ENCODE measurements at places on chromosomes 3 and 15. TPM values are rescaled to one million over a fixed set of nuclear protein-coding genes. Genes with fewer than 3 reads are reported as not detected.

GOLGA8M gene
- 2.9 TPM for total RNA-seq

SLC15A2 gene
- total RNA-seq = 5.5 TPM

GHSR gene
- not detected for total RNA-seq

- H3K4me3 ChIP-seq = no peak overlapping the region
- H3K4me1 ChIP-seq = no peaks in the 10 kb centered on the region
These were observed 629.2 kb upstream of the NAALADL2 start for GRCh38 chr3:174229916-174230315.

- H3K27me3 ChIP-seq = no peaks in the 10 kb centered on the region
- H3K36me3 ChIP-seq = peaks cover 100% of the 10 kb centered on the region
- H3K4me1 ChIP-seq = no peaks in the 10 kb centered on the region
These were observed 12.0 kb upstream of the HMCES start for GRCh38 chr3:129266651-129267050.

GLDN gene
- total RNA-seq = not detected

GRCh38 chr15:40046721-40047414, 7.9 kb upstream of the SRP14 start:
- no peak overlapping the region for H3K4me3 ChIP-seq
- peak overlapping the region; percentile 55 for H3K27ac ChIP-seq
- DNase-seq = no peak
- no peaks in the 10 kb centered on the region for H3K27me3 ChIP-seq
- peaks cover 43% of the 10 kb centered on the region for H3K4me1 ChIP-seq

DNA sequence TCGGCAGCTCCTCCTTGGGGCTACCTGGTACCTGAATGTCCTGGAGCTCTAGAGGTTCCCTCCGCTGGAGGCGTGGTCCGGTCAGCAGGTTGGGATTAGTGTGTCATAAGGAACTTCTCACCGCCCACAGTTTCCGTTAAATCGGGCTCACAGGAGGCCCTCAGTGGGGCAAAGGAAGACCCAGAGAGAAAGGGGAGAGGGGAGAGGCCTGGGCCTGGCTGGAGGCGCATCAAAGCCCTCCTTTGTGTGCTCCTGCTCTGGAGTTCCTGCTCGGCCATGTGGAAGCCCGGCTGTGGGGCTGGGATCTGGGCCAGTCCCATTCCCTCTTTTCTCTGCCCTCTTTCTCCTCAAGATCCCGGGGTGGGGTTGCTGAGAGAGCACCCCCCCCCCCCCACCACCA, at the start of gene RLBP1:
Gene RLBP1 (minus strand): TSS at position 37 of the 400 bp plus-strand sequence. CDS start 2,604 bp downstream, outside the sequence.
- H3K36me3 ChIP-seq = no peaks in the 10 kb centered on the region
- H3K27ac ChIP-seq = no peak within 1 kb of the TSS
- H3K27me3 ChIP-seq = no peaks in the 10 kb centered on the region
- no peaks in the 10 kb centered on the region for H3K4me1 ChIP-seq
- DNase-seq = no peak

ZPLD1 gene
- total RNA-seq = not detected

FETUB gene
- total RNA-seq = not detected

- no peaks in the 10 kb centered on the region for H3K4me1 ChIP-seq
- H3K36me3 ChIP-seq = no peaks in the 10 kb centered on the region
- H3K4me3 ChIP-seq = no peak overlapping the region
- no peaks in the 10 kb centered on the region for H3K27me3 ChIP-seq
These were observed 2.4 kb upstream of the PPARG start for GRCh38 chr3:12286504-12286903.

PPCDC gene
- total RNA-seq = 31.3 TPM

CFAP100 gene
- total RNA-seq = not detected

DNA sequence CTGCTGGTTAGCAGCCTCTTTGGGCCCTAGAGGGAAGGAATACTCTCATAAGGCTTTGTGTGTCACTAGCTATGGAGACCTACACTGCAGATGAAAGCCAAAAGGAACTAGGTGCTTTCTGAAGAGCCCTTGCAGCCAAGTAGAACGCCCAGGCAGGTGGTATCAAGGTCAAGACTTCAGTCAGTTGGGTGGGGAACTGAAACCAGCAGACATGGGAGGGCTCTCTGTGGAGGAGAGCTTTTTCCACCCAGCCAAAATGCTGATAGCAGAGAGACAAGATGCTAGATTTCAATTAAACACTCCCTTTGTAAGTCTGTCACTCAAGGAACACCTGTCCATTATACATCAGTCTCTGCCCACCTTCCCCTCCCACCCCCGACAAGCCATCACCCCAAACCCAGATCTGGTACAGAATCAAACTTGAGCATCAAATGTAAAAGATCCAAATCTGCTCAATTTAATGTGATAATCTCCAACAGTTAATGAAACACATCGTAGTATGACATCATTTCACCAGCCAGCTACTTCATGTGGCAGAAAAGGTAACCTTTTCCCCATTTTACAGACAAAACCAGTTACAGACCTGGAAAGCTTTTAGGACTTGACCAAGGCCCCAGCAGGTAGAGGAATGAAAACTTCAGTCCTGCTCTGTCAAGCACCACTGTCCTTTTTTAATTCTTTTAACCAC, 14.6 kb downstream of the MRPS25 start:
- no peaks in the 10 kb centered on the region for H3K27me3 ChIP-seq
- H3K4me3 ChIP-seq = no peak overlapping the region
- peak overlapping the region; percentile 13 for H3K27ac ChIP-seq
- H3K4me1 ChIP-seq = peaks cover 10% of the 10 kb centered on the region
- peaks cover 11% of the 10 kb centered on the region for H3K36me3 ChIP-seq

GRCh38 chr3:67375976-67376375, 278.4 kb downstream of the SUCLG2 start:
- H3K4me1 ChIP-seq = no peaks in the 10 kb centered on the region
- peaks cover 34% of the 10 kb centered on the region for H3K36me3 ChIP-seq
- H3K27ac ChIP-seq = no peak overlapping the region
- H3K4me3 ChIP-seq = no peak overlapping the region

DNA sequence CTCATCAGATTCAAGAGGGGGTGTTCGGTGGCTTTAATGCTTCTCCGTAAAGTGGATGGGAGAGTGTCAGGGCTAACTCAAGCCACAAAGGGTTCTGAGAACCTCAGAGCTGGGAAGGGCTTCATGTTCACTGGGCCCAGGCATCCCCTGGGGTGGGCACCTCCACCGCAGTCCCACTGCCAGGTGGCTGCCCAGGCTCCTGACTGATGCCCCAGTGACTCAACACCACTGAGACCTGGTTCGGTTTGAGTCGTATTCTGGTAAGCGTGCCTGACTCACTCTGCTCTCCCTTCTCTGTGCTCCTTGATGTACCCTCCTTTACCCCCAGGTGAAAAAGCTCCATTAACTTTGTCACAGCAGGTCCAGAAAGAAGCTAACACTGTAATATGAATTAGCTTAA, 304.6 kb downstream of the RPLP1 start:
- DNase-seq = no peak
- H3K4me1 ChIP-seq = peaks cover 81% of the 10 kb centered on the region
- H3K4me3 ChIP-seq = no peak overlapping the region
- no peaks in the 10 kb centered on the region for H3K36me3 ChIP-seq
- no peak overlapping the region for H3K27ac ChIP-seq

GRCh38 chr3:100254168-100254777, 6.5 kb upstream of the TBC1D23 start:
- H3K27me3 ChIP-seq = no peaks in the 10 kb centered on the region
- no peaks in the 10 kb centered on the region for H3K36me3 ChIP-seq
- no peak overlapping the region for H3K27ac ChIP-seq
- no peak overlapping the region for H3K4me3 ChIP-seq
- no peak for DNase-seq

GRCh38 chr3:50269977-50270413, 1.0 kb downstream of the SEMA3B start:
- no peak for DNase-seq
- no peak overlapping the region for H3K4me3 ChIP-seq
- no peaks in the 10 kb centered on the region for H3K36me3 ChIP-seq
- H3K27me3 ChIP-seq = peaks cover 10% of the 10 kb centered on the region

SLC12A1 gene
- total RNA-seq = not detected

GOLGA6L4 gene
- 2.1 TPM for total RNA-seq

GABRG3 gene
- total RNA-seq = not detected

DNA sequence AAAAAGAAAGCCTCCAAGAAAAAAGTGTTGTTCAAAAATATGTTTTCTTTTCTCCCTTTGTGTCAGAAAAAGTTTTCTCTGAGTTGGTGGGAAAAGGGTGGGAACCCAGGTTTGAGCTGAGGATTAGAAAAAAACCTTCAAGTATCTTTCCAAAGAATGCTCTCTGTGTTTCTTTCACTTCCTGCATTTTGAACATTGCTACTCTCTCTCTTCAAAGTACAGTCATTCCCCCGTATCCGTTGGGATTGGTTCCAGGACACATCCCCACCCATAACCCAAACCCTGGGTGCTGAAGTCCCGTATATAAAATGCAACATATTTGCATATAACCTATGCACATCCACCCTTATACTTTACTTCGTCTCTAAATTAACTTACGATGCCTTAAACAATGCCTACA, 139.6 kb downstream of the TMCO5A start:
- no peak for DNase-seq
- H3K4me3 ChIP-seq = no peak overlapping the region
- H3K27me3 ChIP-seq = no peaks in the 10 kb centered on the region
- no peaks in the 10 kb centered on the region for H3K36me3 ChIP-seq
- no peak overlapping the region for H3K27ac ChIP-seq

WDR93 gene
- not detected for total RNA-seq

- no peaks in the 10 kb centered on the region for H3K27me3 ChIP-seq
- no peaks in the 10 kb centered on the region for H3K36me3 ChIP-seq
- H3K4me1 ChIP-seq = no peaks in the 10 kb centered on the region
- no peak overlapping the region for H3K4me3 ChIP-seq
- no peak overlapping the region for H3K27ac ChIP-seq
These were observed 69.9 kb downstream of the SYNM start for GRCh38 chr15:99174567-99175395.

DNA sequence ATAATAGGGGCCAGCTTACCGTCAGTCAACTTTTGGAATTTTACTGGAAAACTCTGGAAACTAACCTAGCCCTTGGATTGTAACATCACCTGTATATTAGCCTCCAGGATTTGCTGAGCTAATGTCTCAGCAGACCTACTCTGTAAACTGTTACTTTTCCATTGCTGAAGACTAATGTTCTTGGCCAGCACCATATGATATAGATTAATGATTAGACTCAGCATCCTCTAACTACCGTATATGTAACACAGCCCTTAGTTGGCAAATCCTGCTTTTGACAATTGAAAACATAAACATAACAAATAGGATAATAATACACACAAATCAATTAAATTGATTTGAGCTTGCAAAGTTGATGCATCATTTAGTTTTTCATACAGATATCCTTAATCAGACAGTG, 26.6 kb upstream of the GBE1 start:
- H3K36me3 ChIP-seq = no peaks in the 10 kb centered on the region
- no peak overlapping the region for H3K27ac ChIP-seq
- no peaks in the 10 kb centered on the region for H3K4me1 ChIP-seq
- H3K4me3 ChIP-seq = no peak overlapping the region
- no peaks in the 10 kb centered on the region for H3K27me3 ChIP-seq

GRCh38 chr3:157354722-157355121, 81.9 kb upstream of the PTX3 start:
- no peak overlapping the region for H3K27ac ChIP-seq
- no peaks in the 10 kb centered on the region for H3K4me1 ChIP-seq
- H3K36me3 ChIP-seq = no peaks in the 10 kb centered on the region
- DNase-seq = no peak
- H3K27me3 ChIP-seq = no peaks in the 10 kb centered on the region

DNA sequence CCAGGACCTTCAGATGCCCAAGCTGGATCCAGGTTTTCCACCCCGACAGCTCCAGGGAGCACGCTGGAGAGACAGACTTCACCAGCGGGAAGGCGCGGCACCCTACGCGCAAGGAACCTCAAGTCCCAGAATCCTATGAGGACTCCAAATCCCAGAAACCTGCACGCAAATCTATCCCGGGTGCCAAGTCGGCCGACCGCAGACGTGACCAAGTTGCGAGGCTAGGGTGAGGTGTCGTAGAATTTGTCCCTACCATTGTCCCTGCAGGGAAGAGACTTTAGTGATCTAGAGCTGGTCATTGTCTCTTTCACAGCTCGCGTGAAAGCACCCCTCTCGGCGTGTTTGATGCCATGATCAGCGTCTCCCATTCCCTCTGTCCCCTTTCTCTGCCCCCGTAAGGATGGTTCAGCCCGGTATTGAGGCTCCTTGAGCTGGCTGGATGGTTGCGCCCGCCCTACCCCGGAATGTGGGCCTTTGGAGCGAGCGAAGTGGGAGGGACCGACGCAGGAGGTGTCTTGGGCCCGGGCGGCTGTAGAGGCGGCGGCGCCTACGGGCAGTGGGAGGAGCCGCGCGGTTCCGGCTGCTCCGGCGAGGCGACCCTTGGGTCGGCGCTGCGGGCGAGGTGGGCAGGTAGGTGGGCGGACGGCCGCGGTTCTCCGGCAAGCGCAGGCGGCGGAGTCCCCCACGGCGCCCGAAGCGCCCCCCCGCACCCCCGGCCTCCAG, at the start of gene PRKCI:
Gene PRKCI (plus strand): TSS at position 501 of the 723 bp plus-strand sequence. CDS start 246 bp downstream, outside the sequence.
- H3K27ac ChIP-seq = peak within 1 kb of the TSS; percentile 75
- H3K36me3 ChIP-seq = no peaks in the 10 kb centered on the region
- peak; percentile 88 for DNase-seq
- H3K4me1 ChIP-seq = peaks cover 3% of the 10 kb centered on the region

PLAAT1 gene
- not detected for total RNA-seq

GRCh38 chr3:165682734-165683133, 154.5 kb downstream of the BCHE start:
- no peak overlapping the region for H3K27ac ChIP-seq
- no peaks in the 10 kb centered on the region for H3K36me3 ChIP-seq
- H3K4me3 ChIP-seq = no peak overlapping the region
- H3K27me3 ChIP-seq = no peaks in the 10 kb centered on the region

GRCh38 chr3:121870717-121871116, 23.5 kb upstream of the SLC15A2 start:
- H3K36me3 ChIP-seq = no peaks in the 10 kb centered on the region
- H3K27me3 ChIP-seq = no peaks in the 10 kb centered on the region
- no peak overlapping the region for H3K4me3 ChIP-seq

GOLGA8O gene
- total RNA-seq = 3.7 TPM

IQCB1 gene
- total RNA-seq = 45.6 TPM

GOLGA6L24 gene
- total RNA-seq = not detected

DNA sequence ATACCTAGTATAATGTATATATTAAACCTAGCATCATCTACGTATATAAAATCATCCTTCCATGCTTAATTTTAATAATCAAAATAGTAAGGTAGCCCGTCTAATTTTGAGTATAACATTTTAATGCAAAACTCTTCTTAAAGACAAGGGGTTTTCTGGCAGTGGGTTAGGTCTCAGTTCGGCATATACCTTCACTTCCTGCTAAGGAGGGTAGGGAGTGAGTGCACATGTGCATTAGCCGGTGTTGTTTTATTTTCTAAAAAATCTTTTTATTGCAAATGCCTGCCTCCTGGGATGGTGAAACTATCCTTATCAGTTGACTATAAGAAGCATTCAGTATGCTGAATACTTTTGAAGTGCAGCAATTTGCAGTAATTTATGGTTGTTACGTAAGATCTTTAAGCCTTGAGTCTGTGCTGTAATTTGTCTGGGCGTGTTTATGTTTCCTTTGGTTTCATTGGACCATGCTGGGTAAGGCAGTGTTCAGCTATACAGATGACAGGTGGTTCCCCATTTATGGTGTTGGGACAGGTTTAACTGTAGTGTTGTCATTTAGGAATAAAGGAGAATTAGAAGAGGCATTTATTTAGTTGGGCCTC, 11.7 kb downstream of the ARHGEF26 start:
- no peak overlapping the region for H3K4me3 ChIP-seq
- H3K27ac ChIP-seq = no peak overlapping the region
- no peaks in the 10 kb centered on the region for H3K36me3 ChIP-seq
- no peaks in the 10 kb centered on the region for H3K27me3 ChIP-seq

- H3K36me3 ChIP-seq = no peaks in the 10 kb centered on the region
- H3K4me3 ChIP-seq = no peak overlapping the region
- no peak for DNase-seq
- H3K27me3 ChIP-seq = no peaks in the 10 kb centered on the region
- no peak overlapping the region for H3K27ac ChIP-seq
These were observed 145.7 kb upstream of the BFSP2 start for GRCh38 chr3:133254151-133254550.
